ENCODE measurements at places on chromosomes 5 and 9. TPM values are rescaled to one million over a fixed set of nuclear protein-coding genes. Genes with fewer than 3 reads are reported as not detected.

DNA sequence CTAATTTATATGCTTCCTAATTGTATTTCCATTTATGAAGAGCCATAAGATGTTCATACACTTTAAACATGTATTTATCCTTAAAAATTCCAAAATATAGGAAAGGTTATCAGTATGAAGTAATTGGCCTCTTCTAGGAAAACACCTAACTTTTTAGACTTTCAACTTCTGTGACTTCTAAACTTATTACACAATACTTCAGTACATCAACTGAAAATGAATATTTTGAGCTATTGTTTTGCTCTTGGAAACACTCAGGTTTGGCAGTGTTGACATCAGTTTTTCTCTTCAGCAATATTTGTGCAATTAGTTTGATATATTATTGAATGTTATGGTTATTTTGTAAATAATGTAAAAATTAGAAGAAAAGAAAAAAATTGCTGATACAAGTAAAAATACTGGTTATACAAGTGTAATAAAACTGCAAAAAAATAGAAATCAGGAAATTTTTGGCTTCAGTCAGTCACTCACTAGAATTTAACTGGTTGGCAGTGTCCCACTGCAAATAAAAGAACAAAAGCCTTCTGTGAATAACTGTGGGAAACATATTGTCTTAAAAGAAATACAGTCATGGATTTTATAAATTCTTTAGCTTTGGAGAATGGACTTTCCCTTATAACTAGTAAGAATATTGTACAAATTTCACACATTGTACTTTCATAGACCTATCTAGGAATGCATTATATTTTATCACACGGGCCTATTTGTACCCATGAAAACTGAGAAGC is 635.9 kb downstream of the TLE1 start:
- no peak for DNase-seq

DNA sequence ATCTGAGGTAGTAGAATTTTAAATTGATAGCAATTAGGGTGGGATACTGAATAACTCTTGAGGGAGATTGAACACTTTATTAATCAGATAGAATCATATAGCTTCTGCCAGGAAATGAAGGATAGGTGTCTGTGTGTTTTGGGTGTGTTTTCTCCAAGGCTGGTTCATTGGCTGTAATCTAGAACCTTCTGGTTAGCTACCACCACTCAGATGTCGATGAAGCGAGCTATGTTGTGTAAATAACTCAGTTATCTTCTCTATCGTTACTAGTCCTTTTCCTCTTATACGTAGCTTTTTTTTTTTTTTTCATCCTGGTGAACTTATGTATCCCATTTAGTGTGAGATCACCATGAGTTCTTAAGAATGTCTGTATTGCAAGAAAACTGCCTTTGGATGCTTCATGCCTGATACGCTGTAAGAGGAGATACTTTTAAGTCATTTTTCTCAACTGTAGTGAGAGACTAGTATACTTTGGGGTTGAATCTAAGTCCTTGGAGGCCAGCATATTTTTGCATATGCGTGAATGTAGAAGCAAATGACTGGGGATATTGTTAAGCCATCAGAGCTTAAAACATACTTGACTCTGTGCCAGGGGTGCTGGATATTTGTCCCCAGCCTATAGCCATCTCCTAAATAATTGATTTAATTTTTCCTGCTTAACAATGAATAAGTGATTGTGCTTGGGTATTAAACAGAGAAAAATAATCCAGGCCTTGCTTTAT is 2.1 kb downstream of the TNFAIP8 start:
- no peak for DNase-seq

- no peak for DNase-seq
Observed at GRCh38 chr5:14628346-14628745, 36.2 kb upstream of the OTULIN start.

TLR4 gene
- total RNA-seq: 1.7 TPM

- peak; percentile 27 for DNase-seq
Observed at GRCh38 chr5:164002628-164003027, 497.2 kb downstream of the MAT2B start.

LOX gene
- 14.9 TPM for total RNA-seq

IFNB1 gene
- total RNA-seq: not detected

LCN9 gene
- total RNA-seq: not detected
